Trophoblast cell (in vitro differentiated cells and primary cell): ENCODE measurements at places on chromosomes 3 and 15.

DNA sequence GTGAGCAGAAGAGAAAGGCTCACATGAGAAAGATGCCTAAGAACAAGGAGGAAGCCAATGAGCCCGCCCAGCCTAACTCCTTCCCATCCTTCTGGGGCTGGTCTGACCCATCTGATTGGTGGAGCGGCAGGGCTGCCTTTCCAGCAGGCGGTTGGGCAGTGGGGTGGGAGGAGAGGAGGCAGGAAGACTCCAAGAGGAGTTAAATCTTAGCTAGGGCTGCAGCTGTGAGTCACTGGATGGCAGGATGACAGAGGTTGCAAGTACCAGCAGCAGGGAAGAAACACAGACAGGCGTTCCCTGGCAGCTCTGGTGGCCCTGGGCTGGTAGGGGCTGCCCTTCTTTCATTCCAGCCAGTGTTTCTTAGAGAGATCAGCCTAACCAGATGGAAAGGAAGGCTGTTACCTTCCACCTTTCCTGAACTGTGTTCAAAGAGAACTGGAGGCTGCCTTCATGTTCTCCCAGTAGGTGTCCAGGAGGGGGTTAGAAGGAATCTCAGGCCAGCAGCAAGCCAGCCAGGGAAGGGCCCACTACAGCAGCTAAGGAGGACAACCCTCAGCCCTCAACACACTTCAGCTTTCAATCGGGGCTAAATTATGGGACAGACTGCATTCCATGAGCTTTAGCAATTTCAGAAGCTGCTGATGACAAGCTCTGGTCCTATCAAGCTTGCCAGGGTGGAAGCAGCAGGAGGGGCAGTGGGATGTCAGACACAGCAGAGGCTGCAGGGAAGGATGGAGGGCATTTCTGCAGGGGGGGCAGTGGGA, 50.3 kb downstream of the CHSY1 start:
- H3K27me3 ChIP-seq: no peaks in the 10 kb centered on the region
- DNase-seq: peak; percentile 81
- H3K4me3 ChIP-seq: no peak overlapping the region
- no peak overlapping the region for H3K27ac ChIP-seq
- no peaks in the 10 kb centered on the region for H3K36me3 ChIP-seq

DNA sequence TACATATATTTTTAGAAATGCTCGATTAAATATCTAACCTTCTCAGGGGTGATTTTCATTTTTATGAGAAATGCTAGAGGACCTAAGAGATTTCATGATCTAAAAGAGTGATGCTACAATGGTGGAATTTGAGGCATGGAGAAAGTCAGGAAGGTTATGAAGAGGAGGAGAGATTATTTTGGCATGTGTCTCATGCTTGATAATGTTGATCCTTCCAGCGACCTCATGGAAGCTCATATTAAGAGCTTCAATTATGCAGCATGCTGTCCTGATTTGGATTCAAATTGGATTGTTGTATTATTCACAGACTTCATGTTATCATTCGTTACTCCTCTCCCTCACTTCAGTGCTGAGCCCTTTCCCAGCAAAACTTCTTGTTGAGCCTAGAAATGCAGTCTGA, 112.5 kb downstream of the RAP2B start:
- no peak overlapping the region for H3K4me3 ChIP-seq
- no peaks in the 10 kb centered on the region for H3K4me1 ChIP-seq
- H3K27ac ChIP-seq: no peak overlapping the region
- no peak for DNase-seq

DNA sequence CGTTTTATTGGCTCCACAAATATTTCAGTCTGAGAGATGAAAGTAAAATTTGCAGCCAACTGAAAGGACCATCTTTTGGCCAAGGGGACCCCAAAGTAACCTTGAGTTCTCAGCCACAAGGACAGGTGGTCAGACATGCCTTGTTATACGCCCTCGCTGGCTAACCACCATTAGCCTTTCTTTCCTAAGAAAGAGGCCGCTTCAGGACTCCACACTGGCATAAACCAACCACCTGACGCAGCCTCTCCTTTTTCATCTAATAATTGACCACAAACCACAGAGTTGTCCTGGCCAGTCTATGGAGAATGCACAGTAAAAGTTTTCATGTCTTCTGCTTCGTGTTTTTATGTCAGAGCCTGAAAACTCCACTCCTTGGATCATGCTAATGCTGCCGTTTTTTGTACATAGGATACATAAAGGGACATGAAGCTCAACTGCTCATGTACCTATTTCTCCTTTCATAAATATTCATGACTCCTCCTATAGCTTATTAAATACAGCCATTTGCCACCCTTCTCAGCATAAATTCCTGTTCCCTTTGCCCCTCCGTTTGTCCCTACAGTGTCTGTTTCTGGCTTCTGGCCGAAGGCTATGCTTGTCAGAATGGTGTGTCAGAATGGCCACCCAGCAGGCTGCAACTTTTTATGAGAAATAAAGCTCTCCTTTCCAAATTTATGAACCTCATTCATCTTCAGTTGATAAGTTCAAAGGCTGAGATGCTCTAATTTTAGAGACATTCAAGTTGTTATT, 374.1 kb upstream of the RBMS3 start:
- no peak for DNase-seq
- no peak overlapping the region for H3K27ac ChIP-seq
- H3K4me1 ChIP-seq: no peaks in the 10 kb centered on the region
- no peaks in the 10 kb centered on the region for H3K36me3 ChIP-seq
- no peaks in the 10 kb centered on the region for H3K27me3 ChIP-seq
- no peak overlapping the region for H3K4me3 ChIP-seq

- H3K27ac ChIP-seq: no peak overlapping the region
- peaks cover 14% of the 10 kb centered on the region for H3K36me3 ChIP-seq
- H3K27me3 ChIP-seq: no peaks in the 10 kb centered on the region
- DNase-seq: no peak
- H3K4me1 ChIP-seq: no peaks in the 10 kb centered on the region
- H3K4me3 ChIP-seq: no peak overlapping the region
These were observed 45.7 kb downstream of the POC1A start for GRCh38 chr3:52108302-52109232.

GRCh38 chr3:50632450-50632849, 15.5 kb downstream of the MAPKAPK3 start:
- no peaks in the 10 kb centered on the region for H3K27me3 ChIP-seq
- H3K36me3 ChIP-seq: no peaks in the 10 kb centered on the region
- H3K4me1 ChIP-seq: no peaks in the 10 kb centered on the region
- no peak for DNase-seq
- H3K4me3 ChIP-seq: no peak overlapping the region
